ENCODE measurements at places on chromosomes 4 and X.

- no peak overlapping the region for H3K4me3 ChIP-seq
- no peak for DNase-seq
- H3K4me1 ChIP-seq: no peaks in the 10 kb centered on the region
Measured at GRCh38 chrX:18271725-18272124, 51.0 kb upstream of the BEND2 start.

DNA sequence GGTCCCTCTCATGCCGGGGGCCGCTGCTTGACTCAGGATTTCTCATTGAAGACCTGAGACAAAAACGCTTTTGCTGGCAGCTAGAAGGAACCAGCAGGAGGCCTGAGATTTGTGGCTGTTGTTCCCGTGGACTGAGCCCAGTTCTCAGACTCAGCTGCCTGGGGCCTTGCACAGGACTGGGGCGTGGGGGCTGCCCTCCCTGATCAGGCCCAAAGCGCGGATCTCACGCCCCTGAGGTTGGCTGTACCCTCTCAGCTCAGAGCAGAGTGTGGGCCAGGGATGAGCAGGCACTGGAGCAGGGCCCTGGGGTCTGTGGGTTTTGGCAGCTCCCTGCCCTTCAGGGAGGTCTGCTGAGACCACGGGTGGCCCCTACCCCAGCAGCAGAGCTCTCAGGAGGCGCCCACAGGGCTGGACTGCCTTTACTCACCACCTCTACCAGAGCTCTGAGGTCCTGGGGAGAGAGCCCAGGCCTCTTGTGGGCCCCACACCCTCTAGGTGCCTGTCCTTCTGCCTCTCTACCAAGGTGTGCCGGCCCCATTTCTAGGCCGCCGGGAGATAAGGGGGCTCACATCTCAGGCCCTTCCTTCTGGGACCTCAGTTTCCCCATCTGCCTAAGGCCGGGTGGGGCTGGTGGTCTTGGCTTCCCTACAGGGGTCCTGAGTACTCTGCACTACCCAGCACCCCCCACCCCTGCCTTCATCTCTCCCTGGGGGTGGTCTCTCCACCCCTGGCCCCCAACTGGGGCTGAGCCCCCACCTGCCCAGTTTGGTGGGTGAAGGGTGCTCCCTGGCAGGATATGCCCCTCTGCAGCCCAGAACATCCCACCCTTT, 5.6 kb downstream of the MSANTD1 start:
- no peaks in the 10 kb centered on the region for H3K27me3 ChIP-seq
- H3K4me3 ChIP-seq: no peak overlapping the region
- H3K27ac ChIP-seq: no peak overlapping the region
- no peaks in the 10 kb centered on the region for H3K4me1 ChIP-seq
- peaks cover 1% of the 10 kb centered on the region for H3K36me3 ChIP-seq
- DNase-seq: peak; percentile 2

DNA sequence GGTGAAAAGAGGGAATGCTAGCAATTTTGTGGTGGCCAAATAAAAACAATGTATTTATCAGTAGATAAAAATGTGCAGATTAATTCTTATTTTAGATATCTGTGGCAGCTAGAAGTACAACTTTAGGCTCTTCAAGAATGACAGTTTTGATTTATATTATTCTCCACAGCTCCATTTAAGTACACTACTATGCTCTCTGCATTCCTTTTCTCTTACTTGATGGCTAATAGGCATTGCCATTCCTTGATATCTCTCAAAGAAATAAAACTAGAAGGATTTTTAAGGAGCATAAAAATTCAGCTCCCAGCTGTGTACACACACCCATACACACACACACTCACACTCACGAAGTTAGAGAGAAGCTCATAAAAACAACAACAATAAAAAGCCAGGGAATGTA, 59.4 kb upstream of the H2AZ1 start:
- H3K27ac ChIP-seq: no peak overlapping the region
- no peaks in the 10 kb centered on the region for H3K36me3 ChIP-seq
- H3K4me1 ChIP-seq: no peaks in the 10 kb centered on the region
- no peak overlapping the region for H3K4me3 ChIP-seq

DNA sequence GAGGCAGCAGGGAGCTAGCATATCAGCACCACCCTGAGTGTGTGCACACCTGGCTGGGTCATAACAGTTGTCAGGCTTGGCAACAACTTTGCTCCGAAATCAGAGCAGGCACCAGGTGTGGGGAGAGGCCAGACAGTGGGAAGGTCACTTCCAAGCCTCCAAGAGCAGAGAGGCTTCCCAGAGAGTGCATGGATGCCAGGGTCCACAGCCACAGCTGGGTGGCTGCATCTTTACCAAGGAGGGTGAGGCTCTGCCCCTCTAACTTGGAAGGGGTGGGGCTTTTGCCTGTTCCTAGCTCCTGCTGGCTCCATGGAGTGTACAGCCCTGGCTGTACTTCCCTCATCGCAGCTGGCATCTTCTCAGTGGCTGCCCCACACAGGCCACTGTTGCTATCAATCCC, 322.4 kb downstream of the CCSER1 start:
- H3K27ac ChIP-seq: no peak overlapping the region
- DNase-seq: no peak
- no peaks in the 10 kb centered on the region for H3K27me3 ChIP-seq
- H3K4me1 ChIP-seq: no peaks in the 10 kb centered on the region

- no peaks in the 10 kb centered on the region for H3K27me3 ChIP-seq
- DNase-seq: no peak
- H3K36me3 ChIP-seq: no peaks in the 10 kb centered on the region
- no peak overlapping the region for H3K27ac ChIP-seq
- no peak overlapping the region for H3K4me3 ChIP-seq
Measured at GRCh38 chrX:13428053-13428786, 108.4 kb upstream of the ATXN3L start.

DNA sequence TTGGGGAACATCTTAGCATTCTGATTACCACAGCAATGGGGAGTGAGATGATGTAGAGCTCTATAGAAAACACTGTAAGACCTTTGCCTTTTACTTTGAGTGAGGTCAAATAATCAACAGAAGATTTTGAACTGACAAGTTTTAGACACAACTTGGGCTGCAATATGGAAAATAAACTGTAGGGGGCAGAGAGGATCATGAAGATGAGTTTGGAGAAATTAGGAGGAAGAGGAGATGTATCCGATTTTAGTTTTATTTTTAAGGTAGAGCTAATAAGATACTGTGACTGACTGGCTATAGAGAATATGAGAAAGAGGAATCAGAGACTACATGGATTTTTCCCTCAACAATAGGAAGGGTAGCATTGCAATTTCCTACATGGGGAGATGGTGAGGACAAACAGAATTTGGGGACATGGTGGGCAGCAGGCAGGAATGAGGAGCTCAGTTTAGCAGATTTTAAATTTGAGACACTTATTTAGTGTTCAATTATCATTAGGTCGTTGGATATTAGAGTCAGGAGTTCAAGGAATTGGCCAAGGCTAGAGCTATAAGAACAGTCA, 563.1 kb downstream of the INPP4B start:
- no peak overlapping the region for H3K4me3 ChIP-seq
- H3K36me3 ChIP-seq: peaks cover 4% of the 10 kb centered on the region
- H3K27me3 ChIP-seq: no peaks in the 10 kb centered on the region
- H3K27ac ChIP-seq: no peak overlapping the region
- peak; percentile 60 for DNase-seq
- H3K4me1 ChIP-seq: peaks cover 29% of the 10 kb centered on the region

DNA sequence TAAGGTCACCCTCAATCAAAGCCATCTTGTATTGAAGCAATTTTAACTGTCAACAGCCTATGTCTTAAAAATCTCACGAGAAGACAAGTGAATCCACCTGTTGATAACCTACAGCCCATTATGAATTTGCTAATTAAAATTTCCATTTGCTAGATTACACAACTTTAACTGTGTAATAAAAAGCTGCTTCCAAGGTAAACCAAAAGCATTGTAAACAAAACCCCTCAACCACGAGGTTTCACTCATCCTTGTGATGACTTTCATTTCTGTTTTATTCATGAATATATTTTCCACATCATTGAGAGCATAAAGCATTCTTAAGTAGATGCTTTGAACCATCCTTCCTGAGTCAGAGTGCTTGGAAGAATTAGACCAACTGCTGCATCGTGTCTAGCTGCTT, 217.5 kb upstream of the GYPA start:
- H3K27ac ChIP-seq: no peak overlapping the region
- no peaks in the 10 kb centered on the region for H3K36me3 ChIP-seq
- no peaks in the 10 kb centered on the region for H3K4me1 ChIP-seq

DNA sequence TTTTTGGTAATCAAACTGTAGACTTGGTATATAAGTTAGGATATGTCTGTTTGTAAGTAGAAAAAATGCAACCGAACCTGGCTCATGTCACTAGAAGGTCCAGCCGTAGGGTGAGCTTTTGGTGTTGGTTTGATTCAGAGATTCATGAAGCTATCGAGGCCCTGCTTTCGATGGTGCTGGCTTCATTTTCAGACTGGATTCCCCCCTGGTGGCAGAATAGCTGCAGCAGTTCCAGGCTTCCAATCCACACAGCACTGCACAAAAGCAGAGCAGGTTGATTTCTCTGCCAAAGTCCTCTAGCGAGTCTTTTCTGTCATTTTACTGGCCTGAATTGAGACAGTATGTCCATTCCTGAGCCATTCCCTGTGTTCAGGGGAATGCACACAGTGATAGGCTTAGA, 33.1 kb downstream of the PDK3 start:
- H3K27me3 ChIP-seq: no peaks in the 10 kb centered on the region
- DNase-seq: peak; percentile 43
- H3K4me1 ChIP-seq: peaks cover 32% of the 10 kb centered on the region
- no peak overlapping the region for H3K4me3 ChIP-seq

DNA sequence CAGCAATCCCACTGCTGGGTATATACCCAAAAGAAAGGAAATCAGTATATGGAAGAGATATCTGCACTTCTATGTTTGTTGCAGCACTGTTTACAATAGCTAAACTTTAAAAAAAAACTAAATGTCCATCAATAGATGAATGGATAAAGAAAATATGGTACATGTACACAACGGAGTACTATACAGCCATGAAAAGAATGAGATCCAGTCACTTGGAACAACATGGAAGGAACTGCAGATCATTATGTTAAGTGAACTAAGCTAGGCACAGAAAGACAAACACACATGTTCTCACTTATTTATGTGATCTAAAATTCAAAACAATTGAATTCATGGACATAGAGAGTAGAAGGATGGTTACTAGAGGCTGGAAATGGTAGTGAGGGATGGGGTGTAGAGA, 400.7 kb downstream of the ZNF674 start:
- H3K36me3 ChIP-seq: no peaks in the 10 kb centered on the region
- no peak overlapping the region for H3K4me3 ChIP-seq
- no peaks in the 10 kb centered on the region for H3K27me3 ChIP-seq

Data from activated naive CD4-positive, alpha-beta T cell treated with anti-CD3 and anti-CD28 coated beads for 36 hours (primary cell).